ENCODE measurements at places on chromosomes 7 and 10.
A peak's percentile ranks its signal among the peaks of the same experiment; 100 is the strongest.

DNA sequence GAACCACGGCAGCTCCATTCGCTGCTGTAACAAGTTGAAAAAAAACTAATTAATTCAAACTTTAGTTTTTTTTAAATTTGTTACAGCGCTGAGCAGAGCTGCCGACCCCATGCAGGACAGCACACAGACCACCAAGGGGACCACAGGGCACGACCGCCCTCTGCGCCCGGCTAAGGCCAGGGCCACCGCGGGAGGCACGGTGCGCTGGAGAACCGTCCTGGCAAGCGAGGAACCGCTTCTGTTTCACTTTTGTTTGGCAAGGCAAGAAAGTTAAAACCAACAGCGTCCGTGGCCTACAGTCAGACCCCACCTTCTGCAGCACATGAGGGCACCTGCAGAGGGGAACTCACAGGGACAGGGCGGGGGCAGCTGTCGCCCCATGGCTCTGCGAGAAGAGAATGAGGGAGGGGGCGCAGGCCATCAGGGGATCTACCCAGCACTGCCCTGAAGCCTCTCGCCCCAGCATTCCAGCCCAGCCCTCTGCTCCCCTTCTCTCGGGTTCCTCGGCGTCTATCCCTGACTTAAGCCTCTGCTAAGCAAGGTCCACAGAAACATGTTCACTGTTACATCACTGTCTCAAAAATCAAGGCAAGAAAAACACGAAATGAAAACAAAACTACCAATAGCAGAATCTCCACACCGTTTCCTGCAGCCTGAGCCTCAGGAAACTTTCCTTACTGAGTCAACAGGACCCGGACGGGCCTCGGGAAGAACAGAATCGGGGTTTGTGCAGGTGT is 204.4 kb downstream of the DIP2C start:
- no peak for DNase-seq

DNA sequence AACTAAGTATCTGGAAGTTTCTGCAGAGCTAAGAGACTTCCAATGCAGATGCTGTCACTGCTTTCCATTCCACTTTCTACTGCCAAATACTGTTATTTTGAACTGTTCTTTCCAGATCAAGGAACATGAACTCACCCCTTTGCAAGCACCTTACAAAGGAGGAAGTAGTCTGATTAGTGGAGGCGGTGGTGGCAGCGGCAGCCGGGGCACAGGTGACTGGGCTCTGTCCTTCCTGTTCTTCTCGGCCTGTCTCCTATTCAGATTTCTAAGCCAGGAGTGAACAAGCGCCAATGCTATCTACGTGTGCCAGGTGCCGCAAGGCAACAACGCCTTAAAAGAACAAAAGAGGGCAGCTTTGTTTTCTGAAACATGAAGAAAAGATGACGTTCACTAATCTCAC is 44.9 kb downstream of the BEND7 start:
- no peak for DNase-seq

GRCh38 chr7:131222171-131222570 is 105.5 kb upstream of the MKLN1 start:
- DNase-seq, result no peak

DNA sequence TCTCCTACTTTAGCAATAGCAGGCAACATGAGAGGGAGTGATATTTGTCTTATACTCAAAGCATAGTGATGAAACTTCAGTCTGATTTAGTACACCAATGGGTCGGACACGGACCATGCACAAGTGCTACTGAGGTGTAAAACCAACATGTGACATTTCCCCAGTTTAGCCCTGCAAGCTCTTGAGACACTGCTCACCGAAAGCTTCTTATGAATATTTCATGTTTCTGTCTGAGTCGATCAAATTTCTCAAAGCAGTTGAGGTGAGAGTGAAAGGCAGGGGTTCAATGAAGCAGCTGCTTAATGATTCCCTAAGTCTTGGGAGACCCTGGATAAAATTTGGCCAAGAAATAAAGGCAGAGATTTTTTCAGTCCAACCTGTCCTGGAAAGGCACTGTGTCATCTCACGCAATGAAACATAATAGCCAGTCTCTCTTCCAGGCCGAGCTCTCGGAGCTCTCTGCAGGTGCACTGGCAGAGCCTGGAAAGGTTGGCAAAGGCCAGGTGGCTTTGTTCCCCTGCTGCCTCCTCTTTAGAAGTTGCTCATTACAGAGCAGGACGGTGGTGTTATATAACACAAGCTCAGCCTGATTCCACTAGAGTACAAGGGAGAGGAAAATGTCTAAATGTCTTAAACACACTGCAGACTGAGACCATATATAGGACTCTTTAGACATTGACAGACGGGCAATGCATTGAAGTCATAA is 33.9 kb upstream of the XPNPEP1 start:
- DNase-seq, result no peak

DNA sequence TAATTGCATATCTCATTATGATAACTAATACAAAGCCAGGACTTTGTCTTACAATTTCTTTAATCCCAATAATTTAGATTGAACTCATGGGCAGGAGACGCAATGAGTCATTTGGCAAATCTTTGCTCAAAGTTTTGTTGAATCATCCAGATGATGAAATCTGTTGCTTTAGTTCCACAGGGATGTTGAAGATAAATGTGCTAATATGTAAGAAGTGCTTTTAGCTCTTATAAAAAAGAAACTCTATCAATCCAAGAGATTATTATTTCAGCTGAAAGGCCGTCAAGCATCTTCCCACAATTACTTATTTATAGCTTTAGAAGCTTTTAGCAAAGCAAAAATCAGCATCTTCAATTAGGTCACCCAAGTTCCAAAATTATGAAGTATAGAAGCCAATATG is 36.8 kb upstream of the ANK3 start:
- no peak for DNase-seq

GRCh38 chr7:136067277-136067676 is 90.1 kb upstream of the MTPN start:
- DNase-seq, result no peak

- DNase-seq, result no peak
Observed at GRCh38 chr7:155734445-155734809, 77.8 kb downstream of the SHH start.

DNA sequence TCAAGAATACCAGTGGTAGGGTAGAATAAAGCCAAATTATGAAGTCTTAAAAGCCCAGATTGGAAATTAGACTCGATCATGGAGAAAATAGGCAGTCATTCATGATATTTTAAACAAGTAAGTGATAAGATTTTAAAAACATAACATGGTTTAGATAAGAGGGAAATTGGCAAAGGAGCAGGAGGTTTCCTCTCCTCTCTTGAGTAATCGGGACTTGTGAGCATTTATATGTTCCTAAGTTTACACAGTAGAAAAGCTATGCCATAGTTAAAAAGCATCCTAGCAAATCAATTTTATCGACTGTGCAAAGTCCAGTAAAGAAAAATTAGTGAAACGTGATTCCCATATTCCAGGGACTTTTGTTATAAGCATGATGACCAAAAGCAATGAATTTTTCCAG is 313.2 kb downstream of the AHR start:
- no peak for DNase-seq

DNA sequence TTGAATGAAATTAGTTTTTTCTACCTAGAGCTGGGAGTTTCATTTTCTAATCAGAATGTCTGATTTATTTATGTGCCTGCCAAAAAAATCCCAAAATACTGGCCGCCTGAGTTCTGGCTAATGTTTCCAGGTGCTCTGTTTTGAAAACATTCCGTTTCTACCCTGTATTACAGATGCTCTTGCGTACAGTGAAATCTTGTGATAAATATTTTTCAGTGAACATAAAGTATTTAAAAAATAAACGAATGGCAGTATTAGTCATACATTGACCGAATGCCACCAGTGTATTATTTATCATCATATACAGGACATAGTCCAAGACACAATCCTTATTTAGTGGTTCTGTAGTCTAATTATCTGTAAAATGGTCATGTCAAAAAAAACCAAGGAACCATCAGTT is 102.8 kb downstream of the KAT6B start:
- no peak for DNase-seq

DNA sequence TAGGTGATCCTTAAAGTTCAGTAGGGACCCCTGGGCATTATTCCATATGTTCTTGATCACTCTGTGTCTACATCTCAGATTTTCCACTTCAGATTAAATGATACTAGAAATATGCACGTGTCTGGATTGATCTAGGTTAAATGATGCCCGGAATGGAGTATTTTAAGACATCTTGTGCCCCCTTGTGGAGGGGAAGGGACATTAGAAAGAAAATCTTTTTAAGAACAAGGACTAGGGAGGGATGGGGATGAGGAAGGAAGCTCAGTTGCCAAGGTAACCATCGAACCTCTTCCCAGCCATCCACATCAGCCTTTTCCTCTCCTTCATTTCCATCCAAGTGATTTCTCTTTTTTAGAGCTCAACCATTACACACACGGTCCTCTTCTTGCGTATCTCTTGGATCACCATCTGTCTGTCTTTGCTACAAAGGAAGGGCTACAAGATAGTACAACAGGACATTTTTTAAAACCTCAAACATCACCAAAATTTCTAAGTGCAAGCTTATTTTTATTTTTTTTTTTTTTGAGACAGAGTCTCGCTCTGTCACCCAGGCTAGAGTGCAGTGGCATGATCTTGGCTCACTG is 40.5 kb downstream of the PRSS2 start:
- peak; percentile 43 for DNase-seq

DNA sequence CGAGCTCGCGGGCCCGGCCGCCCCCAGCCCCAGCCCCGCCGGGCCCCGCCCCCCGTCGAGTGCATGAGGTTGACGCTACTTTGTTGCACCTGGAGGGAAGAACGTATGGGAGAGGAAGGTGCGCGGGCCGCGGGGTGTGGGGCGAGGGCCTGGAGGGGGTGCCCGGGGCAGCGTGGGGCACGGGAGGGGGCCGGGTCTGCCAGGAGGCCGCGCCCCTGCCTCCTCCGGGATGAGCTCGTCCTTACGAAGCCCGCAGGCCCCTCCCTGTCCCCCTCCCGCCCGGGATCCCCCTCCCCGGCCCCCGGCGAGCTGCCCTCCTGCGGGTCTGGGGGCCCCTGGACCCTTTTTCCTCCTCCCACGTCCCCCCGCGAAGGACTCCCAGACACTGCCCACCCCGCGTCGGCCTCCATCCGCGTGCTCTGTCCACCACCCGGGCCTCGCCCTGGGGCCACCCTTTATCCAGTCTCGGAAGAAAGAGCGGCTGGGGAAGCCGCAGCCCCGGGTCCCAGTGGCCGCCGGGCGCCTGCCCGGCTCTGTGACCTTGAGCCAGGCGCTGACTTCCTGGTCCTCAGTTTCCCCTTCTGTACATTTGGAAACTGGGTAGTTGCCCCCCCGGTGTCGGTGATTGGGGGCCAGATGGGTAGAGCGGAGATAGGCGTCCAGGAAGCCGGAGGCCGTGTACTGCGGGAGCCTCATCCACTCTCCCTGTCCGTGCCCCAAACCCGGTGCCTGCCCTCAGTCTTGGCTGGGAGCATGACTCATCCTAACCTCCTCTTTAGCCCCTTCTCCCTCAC is 521 bp downstream of the LIMK1 start:
- DNase-seq, result peak; percentile 64

- DNase-seq, result no peak
Observed at GRCh38 chr10:130763491-130763890, 548.0 kb downstream of the TCERG1L start.

DNA sequence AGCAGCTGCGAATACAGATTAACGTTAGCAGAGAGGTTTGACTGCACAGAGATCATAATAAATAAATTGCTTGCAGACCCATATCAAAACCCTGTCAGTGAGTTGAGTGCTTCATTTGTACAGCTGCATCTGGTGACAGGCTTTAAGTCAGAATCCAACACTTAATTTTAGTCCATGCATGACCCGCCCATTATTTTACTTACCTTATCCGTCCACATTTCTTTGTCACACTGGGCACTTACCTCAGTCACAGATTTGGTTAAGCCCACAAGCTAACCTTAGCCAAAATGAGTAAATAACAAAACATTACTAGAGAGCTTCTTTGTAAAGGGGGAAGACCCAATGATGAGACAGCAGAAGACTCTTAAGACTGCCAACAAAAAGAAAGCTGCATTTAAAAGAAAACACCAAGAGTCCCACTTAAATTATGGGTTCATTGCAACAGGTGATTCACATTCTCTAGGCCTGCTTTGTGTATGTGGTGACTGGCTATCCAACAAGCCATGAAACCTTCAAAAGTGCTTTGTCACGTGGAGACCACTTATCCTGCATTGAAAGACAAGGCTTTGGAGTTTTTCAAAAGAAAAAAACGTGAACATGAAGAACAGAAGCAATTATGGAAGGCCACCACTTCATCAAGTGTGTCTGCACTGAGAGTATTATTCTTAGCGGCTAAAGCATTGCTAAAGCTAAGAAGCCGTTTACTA is 32.2 kb downstream of the PHTF2 start:
- DNase-seq, result no peak

- no peak for DNase-seq
Observed at GRCh38 chr10:64201936-64202335, 680.7 kb downstream of the REEP3 start.

- DNase-seq, result peak; percentile 67
Observed at GRCh38 chr7:24572393-24572996, 757 bp upstream of the PALS2 start.

GRCh38 chr7:50557099-50557498 is 8.1 kb downstream of the DDC start:
- DNase-seq, result no peak

DNA sequence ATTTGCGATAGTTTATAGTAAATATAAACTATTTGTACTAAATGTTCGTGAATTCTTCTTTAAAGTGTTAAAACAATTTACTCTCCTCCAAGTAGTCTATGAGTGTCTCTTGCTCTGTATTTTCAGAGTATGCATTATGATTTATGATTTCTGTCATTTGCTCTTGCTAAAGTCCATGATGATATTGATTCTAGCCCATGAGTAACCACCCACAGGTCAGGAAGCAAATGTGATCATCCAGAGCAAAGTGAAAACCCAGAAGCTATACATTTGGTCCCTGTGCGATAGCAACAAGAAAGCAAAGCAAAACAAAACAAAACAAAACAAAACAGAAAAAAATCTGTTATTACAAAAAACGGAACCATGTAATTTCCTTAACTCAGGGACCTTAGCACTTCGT is 225.9 kb downstream of the HDAC9 start:
- no peak for DNase-seq

DNA sequence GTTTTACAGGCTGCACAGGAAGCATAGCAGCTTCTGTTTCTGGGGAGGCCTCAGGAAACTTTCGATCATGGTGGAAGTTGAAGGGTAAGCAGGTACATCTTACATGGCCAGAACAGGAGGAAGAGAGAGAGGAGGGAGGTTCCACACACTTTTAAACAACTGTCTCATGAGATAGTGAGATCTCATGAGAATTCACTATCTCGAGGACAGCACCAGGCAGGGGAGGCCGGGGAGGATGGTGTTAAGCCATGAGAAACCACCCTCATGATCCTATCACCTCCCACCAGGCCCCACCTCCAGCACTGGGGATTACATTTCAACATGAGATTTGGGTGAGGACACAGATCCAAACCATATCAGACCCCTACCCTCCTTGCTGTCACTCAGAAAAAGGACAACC is 23.7 kb downstream of the ZNF503 start:
- DNase-seq, result no peak

DNA sequence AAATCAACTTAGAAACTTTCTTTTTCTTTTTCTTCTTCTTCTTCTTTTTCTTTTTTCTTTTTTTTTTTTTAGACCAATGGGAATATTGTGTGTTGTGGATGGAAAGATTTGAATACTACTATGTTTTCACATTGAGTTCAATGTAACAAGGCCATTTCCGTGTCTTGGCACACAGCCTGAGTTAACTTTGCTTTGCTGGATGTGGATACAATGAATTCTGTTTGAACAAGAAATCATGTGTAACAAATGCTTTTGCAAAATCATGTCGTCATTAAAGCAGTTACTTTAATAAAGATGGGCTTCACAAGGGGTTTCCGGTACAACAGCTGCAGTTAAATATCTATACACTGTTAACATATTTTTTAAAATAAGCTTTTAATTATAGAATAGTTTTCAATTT is 13.5 kb upstream of the ENTPD1 start:
- DNase-seq, result peak; percentile 16
